ENCODE measurements at places on chromosomes 6 and 20.

GRCh38 chr20:35730583-35731468 lies 11.2 kb downstream of the RBM39 start:
- no peak for DNase-seq

DNA sequence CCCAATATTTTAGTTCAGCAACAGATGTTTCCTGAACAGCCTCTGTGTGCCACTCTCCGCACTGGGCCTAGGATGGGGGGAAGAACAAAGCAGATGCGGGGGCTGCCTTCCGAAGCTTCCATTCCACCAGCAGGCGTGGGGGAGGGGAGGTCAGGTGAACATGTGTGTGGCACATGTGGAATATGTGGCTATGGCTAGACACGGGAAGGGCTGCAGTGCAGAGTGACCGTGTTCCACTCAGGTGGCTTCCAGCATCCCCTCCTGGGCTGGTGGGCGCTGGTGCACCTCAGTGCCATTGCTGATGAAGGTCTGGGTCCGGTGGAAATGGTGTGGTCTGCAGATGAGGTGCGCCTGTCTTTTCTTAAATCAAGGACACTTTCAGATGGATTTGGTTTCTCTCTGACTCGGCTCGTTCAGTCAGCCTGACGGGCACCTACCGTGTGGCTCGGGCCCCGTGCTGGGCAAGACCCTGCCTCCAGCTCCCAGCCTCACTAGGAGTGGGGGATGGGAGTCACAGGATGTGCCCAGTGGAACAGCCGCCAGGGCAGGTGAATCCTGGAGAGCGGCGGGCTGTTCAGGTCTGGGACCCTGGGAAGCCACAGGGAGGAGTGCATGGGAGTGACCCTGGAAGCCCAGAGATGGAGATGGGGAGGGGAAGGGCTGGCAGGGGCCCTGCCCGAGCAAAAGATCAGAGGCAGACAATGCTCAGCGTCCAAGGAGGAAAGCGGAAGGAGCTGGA lies 111.0 kb downstream of the SYCP2 start:
- no peak for DNase-seq

DNA sequence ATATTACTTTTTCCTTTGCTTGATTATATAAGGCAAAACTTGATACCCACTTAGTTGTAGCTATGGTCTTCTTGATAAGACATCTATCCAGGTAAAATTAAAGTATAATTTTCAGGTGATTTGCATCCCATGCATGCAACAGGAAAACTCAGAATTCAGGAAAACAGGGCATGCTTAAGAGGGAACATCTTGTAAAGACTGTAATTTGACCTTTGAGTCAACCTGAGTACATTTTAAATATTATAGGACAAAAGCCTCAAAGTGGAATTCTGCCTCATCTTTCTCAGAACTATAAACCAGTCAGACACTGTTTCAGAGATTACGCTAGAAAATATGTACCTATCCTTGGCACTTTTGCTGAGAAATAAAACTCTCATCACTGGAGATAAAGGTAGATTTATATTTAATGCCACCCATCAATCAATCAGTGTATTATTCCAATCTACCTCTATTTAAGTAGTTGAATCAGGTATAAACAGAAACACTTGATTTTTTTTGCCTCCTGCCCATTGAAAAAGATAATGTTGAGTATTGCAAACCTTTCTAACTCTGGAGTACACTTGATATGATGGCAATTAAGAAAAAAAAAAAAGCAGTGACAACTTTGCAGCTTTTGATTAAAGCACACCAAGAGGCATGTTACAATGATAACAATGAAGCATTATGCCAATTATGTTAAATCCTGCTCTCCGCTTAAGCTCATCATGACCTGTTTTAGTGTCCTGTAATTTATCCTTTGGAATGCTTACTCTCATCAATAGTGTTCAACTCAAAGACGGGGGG lies 2.8 kb downstream of the CITED2 start:
- no peak for DNase-seq

GRCh38 chr6:44327096-44327495 lies 13.9 kb upstream of the AARS2 start:
- no peak for DNase-seq

- DNase-seq = no peak
These were observed 9.5 kb downstream of the ARID1B start for GRCh38 chr6:156786652-156787051.

GRCh38 chr6:138480279-138480949 lies 18.9 kb downstream of the NHSL1 start:
- DNase-seq = no peak

GRCh38 chr20:35600176-35600992 lies 15.2 kb upstream of the SPAG4 start:
- DNase-seq = no peak

DNA sequence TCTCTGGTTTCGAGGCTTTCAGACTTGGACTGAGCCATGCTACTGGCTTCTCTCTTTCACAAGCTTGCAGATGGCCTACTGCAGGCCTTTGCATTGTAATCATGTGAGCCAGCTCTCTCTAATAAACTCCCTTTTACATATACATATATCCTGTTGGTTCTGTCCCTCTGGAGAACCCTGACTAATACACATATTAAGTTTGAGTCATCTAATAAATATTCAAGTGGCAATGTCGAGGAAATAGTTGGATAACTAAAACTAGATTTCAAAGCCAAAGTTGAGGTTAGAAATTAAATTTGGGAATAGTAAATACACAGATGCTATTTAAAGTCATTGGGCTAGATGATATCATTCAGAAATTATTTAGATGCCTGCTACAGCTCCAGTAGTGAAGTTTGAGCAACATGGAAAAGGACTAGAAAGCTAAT lies 1343.4 kb downstream of the GRIK2 start:
- no peak for DNase-seq

GRCh38 chr6:143205991-143206390 lies 145.3 kb downstream of the AIG1 start:
- no peak for DNase-seq

GRCh38 chr6:72946774-72947173 lies 278.5 kb downstream of the KHDC1L start:
- DNase-seq = no peak

GRCh38 chr6:39829331-39829730 lies 37.2 kb downstream of the DAAM2 start:
- DNase-seq = no peak

- no peak for DNase-seq
These were observed 140.0 kb upstream of the RNF217 start for GRCh38 chr6:124822204-124822613.

DNA sequence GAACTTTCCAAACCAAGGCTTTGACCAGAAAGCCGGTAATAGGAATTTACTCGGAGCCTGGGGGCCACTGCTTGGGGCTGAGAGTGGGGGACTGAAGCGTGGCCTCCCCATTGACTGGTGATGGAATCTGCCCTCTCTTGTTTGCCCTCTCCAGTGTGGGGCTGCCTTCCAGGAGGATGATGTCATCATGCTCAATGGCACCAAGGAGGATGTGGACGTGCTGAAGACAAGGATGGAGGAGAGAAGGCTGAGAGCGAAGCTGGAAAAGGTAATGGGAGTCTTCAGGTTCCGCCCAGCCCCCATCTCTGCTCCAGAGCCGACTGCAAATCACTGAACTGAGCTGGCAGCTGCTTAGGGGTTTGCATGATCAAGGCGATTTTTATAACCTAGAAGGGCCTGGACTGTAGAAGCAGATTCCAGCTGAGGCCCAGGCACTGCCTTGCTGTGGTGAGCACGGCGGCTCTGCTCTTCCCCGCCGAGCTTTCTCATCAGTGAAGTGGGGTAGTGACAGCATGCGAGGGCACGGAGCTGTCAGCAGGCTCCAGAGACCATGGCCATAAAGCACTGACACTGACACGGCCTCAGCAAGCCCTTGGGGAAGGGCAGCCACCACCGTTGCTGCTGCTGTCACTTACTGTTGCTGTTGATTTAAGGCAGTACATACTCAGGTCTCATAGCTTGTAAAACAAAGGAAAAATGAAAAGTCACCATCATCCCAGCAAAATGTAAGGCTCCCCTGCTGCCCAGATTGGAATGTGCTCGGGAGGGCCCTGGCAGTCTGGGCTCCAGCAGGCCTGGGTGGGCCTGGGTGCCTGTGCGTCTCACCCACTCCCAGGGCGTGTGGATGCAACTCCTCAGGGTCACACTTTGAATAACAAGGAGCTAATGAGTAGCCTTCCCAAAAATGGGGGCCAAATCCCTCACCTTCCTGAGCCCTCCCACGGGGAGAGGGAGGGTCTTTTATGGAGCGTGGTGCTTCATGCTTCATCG lies 11.1 kb upstream of the FAM209A start:
- no peak for DNase-seq

DNA sequence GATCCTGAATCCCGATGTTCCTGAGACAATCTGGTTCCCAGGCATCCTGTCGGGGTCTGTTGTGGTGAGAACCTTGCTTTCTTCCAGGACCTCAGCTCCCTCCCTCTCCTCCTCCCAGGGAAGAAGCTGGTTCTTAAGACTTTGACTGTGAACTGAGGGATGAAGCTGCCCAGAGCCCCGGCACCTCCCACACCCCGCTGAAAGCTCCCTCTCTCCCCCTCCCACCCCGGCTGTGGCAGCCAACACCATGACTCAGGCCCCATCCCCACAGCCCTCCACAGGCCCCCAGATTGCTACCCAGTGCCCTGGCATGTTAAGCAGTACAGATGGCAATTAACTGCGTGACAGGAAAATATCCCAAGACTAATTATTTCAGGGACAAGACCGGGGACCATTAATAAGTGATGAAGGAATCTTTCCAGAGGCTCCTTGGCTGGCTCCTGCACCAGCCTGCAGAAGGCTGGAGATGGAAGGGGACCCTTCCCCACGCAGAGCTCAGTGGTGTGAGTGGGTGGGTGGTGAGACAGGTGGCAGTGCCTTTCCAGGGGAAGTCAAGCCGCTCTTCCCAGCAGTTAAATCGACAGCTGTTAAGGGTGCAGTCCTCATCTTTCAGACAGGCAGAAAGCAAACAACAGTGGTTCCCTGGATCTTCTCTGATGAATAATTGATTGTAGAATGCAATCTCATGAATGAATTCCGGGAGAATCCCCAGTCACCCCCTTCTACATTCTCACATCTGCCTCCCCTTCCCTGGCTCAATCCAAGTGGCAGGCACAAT lies 237.9 kb downstream of the LRFN2 start:
- DNase-seq = no peak

- no peak for DNase-seq
These were observed 63.4 kb downstream of the RREB1 start for GRCh38 chr6:7171119-7171518.
